ENCODE measurements at places on chromosomes 7 and 10. TPM values are rescaled to one million over a fixed set of nuclear protein-coding genes. Genes with fewer than 3 reads are reported as not detected.

SCART1 gene
- total RNA-seq: 0.19 TPM

PRKCQ gene
- total RNA-seq: 4.2 TPM

CYP3A7 gene
- not detected for total RNA-seq

FFAR4 gene
- 0.31 TPM for total RNA-seq

CALHM1 gene
- total RNA-seq: not detected

GHITM gene
- 205 TPM for total RNA-seq

CYP2C9 gene
- total RNA-seq: not detected

CHRM2 gene
- not detected for total RNA-seq

KIF20B gene
- total RNA-seq: 13.5 TPM

SPDYE2B gene
- not detected for total RNA-seq

ABLIM1 gene
- total RNA-seq: 45.6 TPM

RBP3 gene
- total RNA-seq: not detected

INMT gene
- not detected for total RNA-seq

CALCR gene
- total RNA-seq: not detected

PRPS1L1 gene
- not detected for total RNA-seq

TMEM196 gene
- not detected for total RNA-seq

PPP1R17 gene
- not detected for total RNA-seq

PHYHIPL gene
- total RNA-seq: 0.54 TPM

SEMA3D gene
- total RNA-seq: 0.05 TPM

PTPRN2 gene
- 0.91 TPM for total RNA-seq

DBNL gene
- total RNA-seq: 66.9 TPM

PLXNA4 gene
- 1.5 TPM for total RNA-seq

GPR85 gene
- total RNA-seq: not detected

ACTR3C gene
- total RNA-seq: not detected

ZNF248 gene
- 2.9 TPM for total RNA-seq

HYAL4 gene
- not detected for total RNA-seq

CALML5 gene
- not detected for total RNA-seq

ANXA8 gene
- total RNA-seq: 27.8 TPM

CNTNAP2 gene
- 0.06 TPM for total RNA-seq

CTTNBP2 gene
- 0.41 TPM for total RNA-seq

SDK1 gene
- 0.46 TPM for total RNA-seq

ELMO1 gene
- 2.8 TPM for total RNA-seq

ITGA8 gene
- not detected for total RNA-seq

FAM13C gene
- total RNA-seq: 0.28 TPM

Data from A549 treated with DMSO at 1 μM for 4 hours (cell line).